Naive B cell (primary cell): ENCODE measurements at places on chromosomes 16 and 17.

- DNase-seq: no peak
Measured at GRCh38 chr17:13594310-13594709, 7.4 kb downstream of the HS3ST3A1 start.

GRCh38 chr16:21702276-21702675 lies 38.5 kb downstream of the OTOA start:
- no peak for DNase-seq

DNA sequence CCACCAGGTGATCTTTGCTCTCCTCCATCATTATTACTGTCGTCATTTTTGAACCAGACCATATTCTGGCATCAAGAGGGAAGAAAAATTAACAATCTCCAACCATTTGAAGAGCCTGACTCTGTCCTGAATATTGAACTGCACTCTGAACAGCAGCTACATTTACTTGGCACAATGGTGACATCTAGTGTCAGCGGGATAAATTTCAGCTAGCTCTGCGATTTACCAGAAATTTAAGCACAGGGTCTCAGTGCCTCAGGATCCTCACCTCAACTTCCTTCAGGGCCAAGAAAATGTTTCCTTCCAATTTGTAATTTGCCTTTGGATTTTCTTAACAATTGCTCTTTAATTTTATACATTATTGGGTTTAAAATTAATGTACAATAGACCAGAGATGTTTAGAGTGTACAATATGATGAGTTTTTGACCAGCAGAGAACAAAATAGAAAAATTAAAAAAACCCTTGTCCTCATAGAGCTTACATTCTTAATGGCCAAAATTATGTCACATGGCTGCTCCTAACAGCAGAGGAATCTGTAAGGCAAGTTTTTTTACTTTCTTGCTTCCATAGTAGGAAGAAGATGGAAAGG lies 10.7 kb upstream of the ZNF19 start:
- DNase-seq: peak; percentile 53

GRCh38 chr16:76311260-76311659 lies 34.1 kb downstream of the CNTNAP4 start:
- no peak for DNase-seq
